ENCODE measurements at places on chromosomes 16 and 17. TPM values are rescaled to one million over a fixed set of nuclear protein-coding genes. Genes with fewer than 3 reads are reported as not detected.

Gene CCL4L2
- 1.2 TPM for total RNA-seq

Gene MYH4
- total RNA-seq = not detected

Gene SMPD3
- total RNA-seq = 22.1 TPM

Gene EPN3
- 8.1 TPM for total RNA-seq

Gene KRT33A
- not detected for total RNA-seq

Gene SLC5A2
- 0.68 TPM for total RNA-seq

Gene TBC1D3
- not detected for total RNA-seq

Gene FBXW10B
- 0.81 TPM for total RNA-seq

Gene MYH1
- not detected for total RNA-seq

Gene RPA1
- total RNA-seq = 68.7 TPM

Gene FAM171A2
- total RNA-seq = 59.1 TPM

Gene CFAP97D1
- not detected for total RNA-seq

Gene NGFR
- 3.5 TPM for total RNA-seq

Gene THRA
- total RNA-seq = 227 TPM

Gene C1QTNF8
- not detected for total RNA-seq

Gene USP10
- total RNA-seq = 68.6 TPM

Gene CHST4
- 0.88 TPM for total RNA-seq

Gene RGS9
- total RNA-seq = 7.3 TPM

Gene SKAP1
- not detected for total RNA-seq

Gene KRTAP3-2
- total RNA-seq = not detected

Gene TBC1D3I
- total RNA-seq = 2.4 TPM

Gene CCL13
- not detected for total RNA-seq

Gene CCL18
- not detected for total RNA-seq

Gene PRSS21
- total RNA-seq = not detected

Gene CDH3
- 2.8 TPM for total RNA-seq

Gene KRT17
- 27.5 TPM for total RNA-seq

Gene TEPSIN
- 19.4 TPM for total RNA-seq

Gene DOC2B
- 36.7 TPM for total RNA-seq

Gene C1QBP
- 75.5 TPM for total RNA-seq

Gene YBX2
- total RNA-seq = 1.8 TPM

Gene KRTAP1-5
- total RNA-seq = not detected

Gene PDIA2
- total RNA-seq = 58.1 TPM

Gene KRT32
- not detected for total RNA-seq

Gene CD7
- total RNA-seq = not detected

Gene SCPEP1
- 76.4 TPM for total RNA-seq

Gene KRTAP4-16
- total RNA-seq = not detected

Gene CCL5
- total RNA-seq = not detected

Gene DHRS13
- total RNA-seq = 9.7 TPM

Gene COASY
- 62.0 TPM for total RNA-seq

Gene NECAB2
- total RNA-seq = 46.6 TPM

Gene HBQ1
- 1.6 TPM for total RNA-seq

Gene CDRT4
- total RNA-seq = 29.6 TPM

Gene TNFRSF13B
- total RNA-seq = not detected

Measured in dorsolateral prefrontal cortex (tissue), 122 donors.